Upper lobe of right lung (tissue), 1 donor: ENCODE measurements at places on chromosomes 12 and 14. TPM values are rescaled to one million over a fixed set of nuclear protein-coding genes. Genes with fewer than 3 reads are reported as not detected.

POTEM gene
- total RNA-seq: not detected

PDE3A gene
- 8.4 TPM for total RNA-seq

DNA sequence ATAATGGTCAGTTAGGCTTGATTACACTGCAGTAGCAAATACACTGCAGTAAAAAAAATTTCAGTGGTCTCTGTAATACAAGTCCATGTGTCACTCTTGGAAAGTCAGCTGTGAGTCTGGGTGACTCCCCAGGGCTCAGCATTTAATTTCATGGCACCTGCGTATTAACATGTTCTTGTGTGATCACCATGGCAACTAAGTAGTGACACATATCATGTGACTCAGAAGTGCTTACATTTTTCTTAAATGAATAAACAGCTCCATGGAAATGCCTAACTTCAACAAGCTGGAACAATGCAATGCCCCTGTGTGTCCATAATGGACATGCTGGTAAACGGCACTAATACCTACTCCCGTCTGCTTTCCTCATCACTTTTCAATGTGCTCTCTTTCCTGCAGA, 88.5 kb upstream of the ANO4 start:
- DNase-seq: no peak

- DNase-seq: no peak
Observed at GRCh38 chr14:72738161-72738611, 155.7 kb downstream of the DPF3 start.

TPPP2 gene
- not detected for total RNA-seq

- DNase-seq: no peak
Observed at GRCh38 chr14:93185349-93185720, 218 bp downstream of the LYSET start.

DNA sequence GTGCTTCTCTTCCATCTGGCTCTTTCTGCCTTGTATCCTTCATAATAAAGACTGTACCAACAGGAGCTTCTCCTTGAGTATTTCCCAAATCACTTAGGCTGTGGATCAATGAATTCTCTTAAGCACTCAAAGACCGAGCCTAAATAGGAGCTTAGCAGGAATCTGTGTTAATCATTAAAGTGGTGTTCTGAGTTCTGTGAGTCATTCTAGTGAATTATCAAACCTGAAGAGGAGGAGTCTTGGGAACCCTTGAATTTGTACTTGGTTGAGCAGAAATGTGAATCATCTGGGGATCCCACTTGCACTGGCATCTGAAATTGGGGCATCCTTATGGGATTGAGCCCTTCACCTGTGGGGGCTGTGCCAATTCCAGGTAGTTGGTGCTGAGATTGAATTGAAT, 946.2 kb downstream of the BCL11B start:
- DNase-seq: no peak

GRCh38 chr12:65825507-65826352, 1.4 kb downstream of the HMGA2 start:
- DNase-seq: peak; percentile 65

DNA sequence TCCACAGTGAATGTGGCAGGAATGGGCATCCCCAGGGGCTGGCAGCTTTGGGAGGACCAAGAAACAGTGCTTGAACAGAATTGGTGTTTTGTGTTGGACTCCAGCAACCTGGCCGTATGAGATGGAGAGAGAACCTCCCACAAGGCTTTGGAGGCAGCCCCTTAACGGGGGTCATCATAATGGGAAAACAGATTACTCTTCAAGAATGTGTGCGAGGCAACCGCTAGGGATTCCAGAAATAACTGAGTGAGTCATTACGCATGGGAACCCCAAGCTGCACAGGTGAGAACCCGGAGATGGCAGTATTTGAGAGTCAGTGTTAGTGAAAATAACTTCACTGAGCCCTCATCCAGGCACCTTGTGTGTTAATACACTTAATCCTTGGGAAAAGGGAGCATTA, 567.8 kb upstream of the TBX3 start:
- DNase-seq: no peak

- no peak for DNase-seq
Observed at GRCh38 chr14:64680714-64681065, 23.5 kb upstream of the PLEKHG3 start.

CISTR gene
- not detected for total RNA-seq

DNA sequence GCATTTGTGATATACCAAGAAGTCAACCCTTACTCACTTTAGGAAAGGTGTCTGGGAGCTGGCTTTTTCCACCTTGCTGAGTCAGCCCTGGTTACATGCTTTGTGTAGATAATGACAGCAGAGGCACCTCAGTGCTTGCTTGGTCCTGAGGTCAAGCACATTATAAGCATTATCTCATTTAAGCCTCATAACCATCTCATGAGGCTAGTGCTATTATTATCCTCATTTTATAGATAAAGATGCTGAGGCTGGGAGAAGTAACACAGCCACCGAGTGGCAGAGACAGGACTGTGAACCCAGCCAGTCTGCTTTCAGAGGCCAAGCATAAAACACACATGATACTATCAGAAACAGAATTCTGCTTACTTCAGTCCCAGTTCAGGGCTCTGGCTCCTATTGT, 29.4 kb downstream of the MAX start:
- no peak for DNase-seq

- no peak for DNase-seq
Observed at GRCh38 chr12:95857799-95858198, 953 bp upstream of the SNRPF start.

DNM1L gene
- 48.5 TPM for total RNA-seq

B3GNT4 gene
- total RNA-seq: 0.46 TPM
